NCI-H1694 (cell line): ENCODE measurements at places on chromosomes 2 and 18.

- DNase-seq = no peak
Observed at GRCh38 chr18:22542406-22542835, 124.7 kb upstream of the CTAGE1 start.

DNA sequence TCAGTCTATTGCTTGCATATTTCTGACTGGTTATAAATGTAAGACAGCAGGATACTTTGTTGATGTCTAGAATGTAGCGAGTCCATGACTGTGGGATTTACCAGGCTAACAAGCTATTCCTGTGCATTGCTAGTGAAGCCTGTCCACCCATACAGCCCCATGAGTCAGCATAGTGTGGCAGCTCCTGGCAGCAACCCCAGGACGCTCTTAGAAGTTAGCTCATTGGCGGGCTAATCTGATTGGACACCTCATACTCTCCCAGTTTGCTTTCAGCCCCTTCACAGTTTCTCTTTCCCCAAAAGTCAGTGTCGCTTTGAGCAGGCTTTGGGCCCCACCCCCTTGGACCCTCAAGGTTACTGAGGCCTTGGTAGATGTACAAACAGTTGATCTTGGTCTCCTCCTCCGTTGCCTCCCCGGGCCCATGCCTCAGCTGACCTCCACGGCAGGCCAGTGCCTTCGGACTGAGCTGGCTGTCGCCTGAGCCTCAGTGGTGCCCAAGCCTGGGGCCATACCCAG lies 48.0 kb downstream of the COA5 start:
- DNase-seq = no peak

- no peak for DNase-seq
Observed at GRCh38 chr2:238069021-238069709, 8.4 kb downstream of the SCLY start.

DNA sequence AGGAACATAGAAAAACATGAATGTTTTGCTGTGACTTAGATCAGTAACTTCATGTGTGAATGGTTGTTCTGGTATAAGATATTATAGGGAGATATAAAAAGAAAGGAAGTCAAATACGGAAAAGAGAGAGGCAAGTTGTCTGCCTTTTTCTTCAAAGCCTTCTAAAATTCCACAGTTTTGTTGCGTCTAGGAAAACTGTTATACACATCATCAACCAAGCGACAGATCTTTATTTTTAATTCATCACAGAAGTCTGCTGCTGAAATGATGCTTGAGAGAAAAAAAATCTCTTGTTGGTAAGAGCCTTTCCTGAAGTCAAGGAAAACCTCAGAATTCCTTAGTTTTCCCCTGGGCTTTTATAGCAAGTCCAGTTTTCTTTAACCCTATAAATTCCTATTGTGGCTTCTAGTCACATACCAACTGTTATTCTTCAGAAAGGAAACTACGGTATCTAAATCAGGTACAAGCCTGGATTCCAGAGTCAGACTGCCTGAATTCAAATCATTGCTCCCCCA lies 36.3 kb upstream of the TANC1 start:
- DNase-seq = no peak

GRCh38 chr18:45167631-45168280 lies 447.5 kb upstream of the SLC14A2 start:
- DNase-seq = no peak

- DNase-seq = no peak
Observed at GRCh38 chr2:100252811-100253698, 69.2 kb downstream of the LONRF2 start.

DNA sequence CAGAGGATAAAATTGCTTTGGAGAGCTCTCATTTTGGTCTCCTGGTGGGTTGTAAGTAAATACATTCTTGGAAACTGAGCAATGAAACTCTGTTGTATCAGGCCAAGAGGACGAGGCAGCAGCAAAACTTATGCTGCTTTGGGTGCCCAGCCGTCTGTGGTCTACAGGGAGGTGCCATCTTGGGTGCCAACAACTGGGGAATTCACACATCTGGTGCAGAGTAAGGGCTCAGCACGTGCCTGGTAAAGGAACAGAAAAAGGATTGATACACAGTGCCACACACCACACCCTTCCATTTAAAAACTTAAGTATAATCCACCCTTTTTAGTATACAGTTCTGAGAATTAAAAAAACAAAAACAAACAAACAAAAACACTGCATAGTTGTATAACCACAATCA lies 221.9 kb downstream of the TSN start:
- no peak for DNase-seq

- DNase-seq = no peak
Observed at GRCh38 chr2:44553456-44553855, 191.7 kb downstream of the CAMKMT start.

DNA sequence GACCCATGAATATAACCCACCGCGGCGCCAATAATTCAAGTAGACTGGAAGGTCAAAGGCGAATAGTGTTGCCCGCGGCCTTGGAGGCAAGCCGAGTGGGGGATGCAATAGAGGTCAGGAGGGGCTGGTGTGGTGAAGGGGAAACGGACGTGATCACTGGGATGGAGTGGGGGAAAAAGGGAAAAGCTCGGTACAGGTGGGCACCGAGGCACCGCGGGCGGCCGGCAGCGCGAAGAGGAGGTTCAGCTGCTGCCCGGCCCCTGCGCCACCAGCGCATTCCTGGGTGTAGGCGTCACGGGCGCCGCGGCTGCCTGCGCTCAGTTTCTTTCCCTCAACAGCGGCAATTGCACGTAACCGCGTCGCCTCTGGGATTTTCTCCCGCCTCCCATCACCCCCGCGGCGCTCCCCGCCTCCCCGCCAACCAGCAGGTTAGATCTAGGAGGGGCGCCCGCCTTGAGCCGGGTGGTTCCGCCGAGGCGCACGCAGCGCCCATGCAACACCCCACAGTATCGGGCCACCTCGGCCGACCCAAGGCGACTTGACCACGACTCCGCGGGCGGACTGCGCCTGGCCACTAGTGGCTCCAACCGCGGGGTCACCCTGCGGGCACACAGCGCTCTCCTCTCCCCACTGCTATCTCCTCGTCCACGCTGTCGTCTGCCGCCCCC lies 1.5 kb downstream of the RND3 start:
- DNase-seq = peak; percentile 38

GRCh38 chr2:235421618-235422017 lies 72.2 kb upstream of the AGAP1 start:
- no peak for DNase-seq

GRCh38 chr2:62663920-62664795 lies 41.4 kb upstream of the EHBP1 start:
- DNase-seq = no peak

GRCh38 chr2:240917009-240917683 lies 11.0 kb downstream of the CROCC2 start:
- no peak for DNase-seq

DNA sequence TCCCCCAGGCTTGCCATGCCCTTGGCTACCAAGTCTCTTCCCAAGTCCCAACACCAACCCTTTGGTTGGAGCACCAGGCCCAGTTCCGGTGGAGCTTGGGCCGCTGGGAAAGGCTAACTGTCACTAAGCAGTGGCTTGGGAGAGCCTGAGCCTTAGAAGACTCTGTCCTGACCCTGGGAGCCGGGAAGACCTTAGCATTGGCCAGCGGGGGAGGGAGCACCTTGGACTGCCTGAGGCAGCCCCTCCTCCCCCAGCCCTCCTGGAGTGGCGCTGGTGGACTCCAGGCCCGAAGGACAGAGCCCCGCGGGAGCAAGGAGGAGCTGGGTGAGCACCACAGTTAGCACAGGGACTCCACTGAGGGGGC lies 62.5 kb upstream of the POMC start:
- DNase-seq = no peak

- DNase-seq = peak; percentile 80
Observed at GRCh38 chr18:48022531-48023329, 92.3 kb upstream of the SMAD2 start.

- DNase-seq = peak; percentile 48
Observed at GRCh38 chr2:42957861-42958301, 165.5 kb upstream of the HAAO start.

DNA sequence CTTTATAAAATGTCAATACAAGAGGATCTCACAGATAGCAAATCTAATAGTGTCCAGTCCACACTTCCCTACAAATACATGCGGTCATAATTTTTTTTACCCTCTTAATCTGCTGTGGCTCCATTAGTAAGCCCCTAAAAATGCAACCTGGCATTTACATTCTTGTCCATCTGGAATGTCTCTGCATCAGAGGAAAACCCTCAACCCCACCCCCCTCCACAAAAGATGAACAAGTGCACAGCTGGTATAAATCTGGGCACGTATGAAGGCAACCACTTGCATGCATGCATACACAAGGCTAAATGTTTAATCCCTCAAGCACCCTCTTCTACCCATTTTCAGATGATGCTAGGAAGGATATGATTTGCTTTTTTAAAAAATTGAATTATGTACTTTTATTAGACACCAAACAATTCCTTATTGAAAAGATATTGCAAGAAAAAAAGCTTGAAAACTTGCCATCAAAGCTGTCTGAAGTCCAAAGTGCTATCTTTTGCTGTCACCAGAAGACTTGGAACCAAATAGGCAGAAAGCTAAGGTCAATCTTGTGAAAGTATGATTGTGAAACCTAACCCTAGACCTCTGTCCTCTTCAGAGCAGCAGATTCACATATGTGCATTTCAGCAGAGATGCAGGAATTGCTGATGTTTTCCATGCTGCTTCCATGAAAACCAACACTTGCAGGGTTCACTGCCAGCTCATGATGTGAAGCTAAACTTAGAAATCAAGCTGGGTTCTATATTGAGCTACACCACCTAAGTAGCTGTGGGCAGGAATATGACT lies 39.0 kb downstream of the IRS1 start:
- DNase-seq = no peak

- DNase-seq = no peak
Observed at GRCh38 chr18:74388227-74388626, 68.9 kb downstream of the DIPK1C start.

- DNase-seq = no peak
Observed at GRCh38 chr2:105446501-105446900, 47.6 kb upstream of the FHL2 start.

DNA sequence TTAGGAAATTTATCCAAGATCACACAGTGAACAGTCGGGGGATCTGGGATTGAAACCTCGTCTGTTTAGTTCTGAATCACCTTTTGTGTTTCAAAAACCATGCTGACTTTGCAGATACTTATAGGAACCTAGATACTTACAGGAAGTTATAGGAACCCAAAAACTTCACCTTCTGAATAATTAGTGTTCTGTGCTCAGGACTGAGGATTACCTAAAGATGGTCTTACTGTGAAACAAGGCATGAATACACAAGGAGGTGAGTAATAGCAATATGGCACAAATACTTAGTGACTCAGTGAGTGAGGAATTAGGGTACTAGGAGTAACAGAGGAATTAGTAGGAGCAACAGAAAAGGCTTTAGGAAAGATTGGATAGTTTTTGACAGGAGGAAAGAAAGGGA lies 145.5 kb downstream of the LRATD1 start:
- no peak for DNase-seq

- no peak for DNase-seq
Observed at GRCh38 chr2:23767876-23768621, 158.9 kb downstream of the ATAD2B start.

GRCh38 chr2:229408962-229409361 lies 137.9 kb upstream of the PID1 start:
- no peak for DNase-seq

DNA sequence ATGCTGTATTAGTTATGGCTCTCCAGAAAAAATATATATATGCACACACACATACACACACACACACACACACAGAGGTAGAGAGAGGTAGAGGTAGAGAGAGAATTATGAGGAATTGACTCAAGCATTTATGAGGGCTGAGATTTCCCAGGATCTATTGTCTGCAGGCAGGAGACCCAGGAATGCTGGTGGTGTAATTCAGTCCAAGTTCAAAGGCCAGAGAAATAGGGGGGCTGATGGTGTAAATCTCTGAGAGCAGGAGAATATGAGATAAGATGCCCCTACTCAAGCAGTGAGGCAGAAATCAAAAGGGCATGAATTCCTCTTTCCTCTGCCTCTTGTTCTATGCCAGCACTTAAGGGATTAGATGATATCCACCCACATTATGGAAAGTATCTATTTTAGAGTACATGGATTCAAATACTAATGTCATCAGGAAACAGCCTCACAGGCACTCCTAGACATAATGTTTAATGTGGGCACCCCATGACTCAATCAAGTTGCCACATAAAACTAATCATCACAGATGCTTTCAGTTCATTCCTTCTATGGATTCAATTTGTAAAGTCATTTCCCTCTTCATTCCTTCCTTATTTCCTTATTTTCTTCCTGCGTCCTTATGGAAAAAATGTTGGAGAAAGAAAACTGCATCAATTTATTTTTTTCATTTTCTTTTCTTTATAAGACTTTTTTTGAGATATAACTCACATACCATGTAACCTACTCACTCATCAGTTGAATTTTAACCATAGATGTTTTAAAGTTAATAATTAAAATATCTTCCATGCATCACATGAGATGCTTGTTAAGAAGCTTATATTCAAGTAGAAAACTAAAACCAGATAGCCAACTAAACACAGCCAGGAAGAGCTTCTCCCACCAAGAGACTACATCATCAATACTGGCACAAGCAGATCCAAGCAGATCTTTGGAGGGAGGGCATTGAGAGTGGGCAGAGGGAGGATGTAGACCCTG lies 406.2 kb downstream of the MBD2 start:
- no peak for DNase-seq
